WTC11 (cell line): ENCODE measurements at places on chromosomes 2 and 18.

DNA sequence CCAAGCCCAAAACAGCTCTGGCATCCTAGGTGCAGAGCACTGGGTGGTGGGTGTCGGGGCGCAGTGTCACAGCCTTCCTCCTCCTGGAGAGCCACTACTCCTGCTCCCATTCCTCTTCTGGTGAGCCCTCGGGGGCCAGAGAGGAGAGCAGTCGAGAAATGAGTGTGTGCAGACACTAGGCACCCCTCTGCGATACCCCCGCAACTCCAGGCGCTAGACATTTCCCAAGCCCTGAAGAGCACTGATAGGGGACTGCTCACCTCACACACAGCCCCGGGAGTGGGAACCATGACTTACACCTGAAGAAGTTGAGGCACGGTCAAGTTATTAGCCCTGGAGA is 54.2 kb downstream of the FAM168B start:
- DNase-seq: no peak

GRCh38 chr2:63035660-63036059 is 15.0 kb upstream of the OTX1 start:
- DNase-seq: no peak

DNA sequence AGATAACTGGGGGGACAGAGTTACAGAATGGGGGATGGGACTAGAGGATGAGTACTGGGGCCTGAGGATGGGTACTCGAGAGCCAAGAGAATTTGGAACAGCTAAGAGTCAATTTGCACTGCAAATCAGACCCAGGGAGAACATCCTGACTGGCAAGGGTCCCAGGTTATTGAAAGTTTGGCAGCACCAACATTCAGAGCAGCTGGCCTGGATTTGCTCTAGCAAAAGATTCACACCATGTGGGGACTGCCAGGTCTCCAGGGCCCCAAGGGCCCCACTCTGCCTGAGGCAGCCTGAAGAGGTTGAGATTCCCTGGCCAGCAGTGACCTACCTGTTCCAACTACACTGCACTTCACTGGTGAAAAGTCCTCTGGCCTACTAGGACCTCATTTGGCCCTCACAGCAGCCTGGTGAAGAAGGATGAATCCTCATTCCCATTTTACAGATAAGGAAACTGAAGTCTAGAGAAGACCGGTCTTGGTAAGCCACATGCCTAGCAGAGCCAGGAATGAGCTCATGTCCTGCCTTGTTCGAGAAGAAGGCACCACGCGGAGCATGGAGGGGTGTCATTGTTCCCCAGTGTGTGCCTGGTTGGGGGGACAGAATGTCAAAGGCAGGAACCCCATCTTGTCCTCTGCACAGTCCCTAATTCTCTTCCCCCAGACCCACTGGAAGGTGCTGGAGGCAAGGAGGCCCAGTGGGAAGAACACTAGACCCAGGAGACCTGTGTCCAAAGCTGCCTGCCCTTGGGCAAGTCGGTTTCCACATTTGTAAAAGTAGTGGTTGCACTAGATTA is 258.6 kb downstream of the TNS1 start:
- DNase-seq: no peak

- DNase-seq: no peak
Observed at GRCh38 chr2:86023366-86023712, 82.3 kb downstream of the POLR1A start.

DNA sequence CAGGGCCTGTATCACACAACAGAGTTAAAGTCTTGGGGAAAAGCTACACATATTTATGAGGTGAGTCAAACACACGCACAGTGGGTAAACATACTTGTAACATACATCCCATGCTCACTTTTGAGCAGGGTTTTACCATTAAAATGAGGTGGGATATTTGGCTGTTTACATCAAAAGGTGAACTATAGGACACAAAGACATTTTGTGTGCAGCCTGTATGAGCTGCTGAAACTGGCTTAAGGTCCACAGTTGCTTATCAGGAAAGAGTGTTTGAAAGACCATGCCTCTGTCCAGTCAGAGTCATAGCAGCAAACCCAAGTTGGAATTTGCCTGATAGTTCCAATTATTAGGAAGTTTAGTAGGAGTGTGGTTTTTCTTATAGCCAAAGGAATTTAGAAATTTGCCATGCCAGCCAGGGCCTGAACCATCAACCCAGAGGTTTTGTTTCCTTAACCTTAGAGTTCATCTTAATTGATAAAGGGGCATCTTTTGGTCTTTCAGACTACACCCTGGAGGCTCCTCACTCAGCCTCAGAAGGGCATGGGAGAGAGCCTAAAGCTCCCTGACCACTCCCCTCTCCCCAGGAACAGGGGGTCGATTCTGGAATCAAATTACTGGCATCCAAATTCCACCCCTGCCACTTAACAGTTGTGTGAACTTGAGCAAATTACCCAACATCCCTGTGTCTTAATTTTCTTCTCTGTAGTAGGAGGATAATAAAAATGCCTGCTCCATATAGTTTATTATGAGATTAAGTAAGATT is 29.9 kb upstream of the L3MBTL4 start:
- DNase-seq: no peak

DNA sequence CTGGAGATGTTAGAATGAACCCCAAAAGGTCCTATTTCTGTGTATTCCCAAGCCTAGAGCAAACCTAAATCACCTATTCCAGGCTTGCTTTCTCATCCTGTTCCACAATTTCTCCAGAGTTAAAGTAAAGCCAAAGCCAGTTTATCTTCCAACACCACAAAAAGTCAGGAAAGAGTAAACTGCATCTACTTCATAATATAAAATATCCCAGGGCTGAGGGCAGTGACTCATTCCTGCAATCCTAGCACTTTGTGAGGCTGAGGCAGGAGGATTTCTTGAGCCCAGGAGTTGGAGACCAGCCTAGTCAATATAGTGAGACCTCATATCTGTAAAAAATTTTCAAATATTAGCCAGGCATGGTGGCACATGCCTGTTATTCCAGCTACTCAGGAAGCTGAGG is 241.4 kb downstream of the CDH20 start:
- no peak for DNase-seq

DNA sequence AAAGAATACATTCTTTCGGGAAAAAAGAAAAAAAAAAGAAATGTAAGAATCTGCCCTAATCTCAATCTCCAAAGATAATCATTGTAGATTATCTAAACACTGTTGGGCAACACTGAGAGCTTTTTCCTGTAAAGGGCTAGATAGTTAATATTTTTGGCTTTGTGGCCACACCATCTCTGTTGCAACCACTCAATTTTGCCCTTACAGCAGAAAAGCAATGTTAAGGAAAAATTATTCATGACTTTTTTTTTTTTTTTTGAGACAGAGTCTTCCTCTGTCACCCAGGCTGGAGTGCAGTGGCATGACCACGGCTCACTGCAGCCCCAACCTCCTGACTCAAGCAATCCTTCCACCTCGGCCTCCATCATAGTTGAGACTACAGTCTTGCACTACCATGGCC is 17.3 kb upstream of the FZD5 start:
- DNase-seq: no peak

- no peak for DNase-seq
Observed at GRCh38 chr18:39561126-39561525, 1995.5 kb upstream of the CELF4 start.

DNA sequence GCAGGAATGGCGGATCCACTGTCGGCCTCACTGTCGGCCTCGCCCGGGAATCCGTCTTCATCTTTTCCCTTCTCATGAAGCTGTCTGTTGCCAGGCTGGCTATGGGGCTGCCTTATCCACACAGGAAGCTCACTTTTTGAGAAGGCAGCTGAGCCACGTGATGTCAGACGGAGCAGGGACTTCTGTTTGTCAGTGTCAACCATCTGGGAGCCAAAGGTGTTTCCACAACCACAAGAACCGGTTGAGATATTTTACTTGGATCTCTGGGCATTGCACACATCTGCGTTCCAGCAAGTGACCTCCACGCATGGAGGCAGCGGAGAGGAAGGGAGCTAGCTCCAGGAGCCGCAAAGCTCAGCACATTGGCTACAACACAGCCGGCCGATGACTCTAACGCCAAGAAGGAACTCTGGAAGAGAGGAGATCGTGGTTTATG is 27.4 kb upstream of the TAF1B start:
- DNase-seq: no peak

GRCh38 chr2:27003857-27004256 is 28.9 kb upstream of the TMEM214 start:
- DNase-seq: no peak

DNA sequence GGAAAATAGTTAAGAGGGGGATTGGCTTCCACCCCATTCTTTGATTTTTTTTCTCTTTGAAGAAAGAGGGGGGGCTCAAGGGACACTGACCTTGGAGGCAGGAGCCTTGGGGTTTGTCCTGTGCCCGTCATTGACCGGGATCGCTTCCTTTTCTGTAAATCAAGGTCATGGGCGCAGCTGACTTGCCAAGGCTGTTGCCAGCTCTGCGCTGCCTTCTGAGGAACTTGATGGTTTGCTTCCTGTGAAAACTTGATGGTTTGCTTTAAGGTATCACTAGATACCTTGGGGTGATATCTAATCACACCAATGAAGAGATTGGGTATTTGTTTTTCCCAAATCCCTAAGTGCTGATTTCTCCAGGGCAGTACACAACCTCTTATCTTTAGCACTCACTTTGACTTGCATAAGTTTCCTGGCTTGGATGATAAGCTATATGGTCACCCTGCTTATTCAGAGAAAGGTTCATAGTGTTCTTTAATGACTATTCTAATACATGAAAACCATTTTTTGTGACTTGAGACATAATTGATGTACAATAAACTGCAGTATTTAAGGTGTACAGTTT is 56.0 kb downstream of the DGKD start:
- no peak for DNase-seq

DNA sequence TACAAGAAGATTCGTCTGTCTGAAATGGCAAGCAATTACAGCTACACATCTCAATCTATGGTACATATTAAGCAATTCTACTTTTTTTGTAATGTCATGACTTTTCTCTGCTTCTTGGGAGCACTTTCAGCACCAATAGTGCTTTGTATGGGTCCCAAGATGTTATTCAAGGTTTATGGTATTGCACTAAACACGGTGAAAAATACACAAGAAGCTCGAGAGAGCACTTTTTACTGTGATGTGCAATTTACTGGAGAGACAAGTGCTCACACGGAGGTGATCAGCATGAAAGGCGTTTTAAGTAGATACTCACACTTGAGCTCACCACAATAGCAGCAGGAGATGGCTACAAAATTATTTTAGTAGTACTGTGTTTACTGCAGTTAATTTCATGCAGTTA is 783.6 kb downstream of the CBLN2 start:
- no peak for DNase-seq

GRCh38 chr18:30016179-30016578 is 1026.4 kb downstream of the DSC3 start:
- DNase-seq: no peak

DNA sequence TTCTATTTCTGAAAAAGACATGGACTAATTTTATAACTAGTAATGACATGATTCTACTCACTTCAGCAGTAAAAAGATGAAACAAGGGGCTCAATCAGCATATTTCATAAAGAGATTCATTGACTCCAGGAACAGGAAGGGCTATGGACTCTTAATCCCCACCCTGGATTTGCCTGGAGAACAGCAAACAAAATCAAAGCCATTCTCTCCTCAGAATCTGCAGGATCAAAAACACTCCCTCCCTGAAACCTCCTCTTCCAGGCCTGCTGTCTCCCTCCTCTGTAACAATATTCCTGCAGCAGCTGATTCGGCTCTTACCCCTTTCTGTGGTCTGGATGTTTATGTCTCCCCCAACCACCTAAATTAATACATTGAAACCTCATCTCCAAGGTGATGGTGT is 57.0 kb downstream of the ZC3H8 start:
- no peak for DNase-seq

GRCh38 chr2:44150473-44150872 is 18.2 kb upstream of the PPM1B start:
- no peak for DNase-seq

DNA sequence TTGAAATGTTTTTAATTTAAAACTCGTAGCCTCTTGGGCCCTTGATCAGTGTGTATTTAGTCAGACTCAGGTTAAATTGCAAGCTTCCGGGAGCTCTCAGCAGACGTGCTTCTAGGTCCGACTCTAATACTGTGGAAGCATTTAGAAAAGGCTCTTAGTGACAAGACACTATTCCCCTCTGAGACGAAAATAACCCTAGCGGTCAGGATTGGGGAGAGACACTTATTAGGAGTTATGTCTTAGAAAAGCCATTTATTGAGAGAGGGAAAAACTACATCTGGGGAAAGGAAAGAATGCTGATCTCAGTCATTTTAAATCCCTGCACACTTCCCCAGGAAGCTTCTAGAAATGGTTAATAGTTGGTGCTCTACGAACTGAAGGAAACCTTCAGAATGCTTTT is 110.5 kb upstream of the NCK2 start:
- DNase-seq: no peak

DNA sequence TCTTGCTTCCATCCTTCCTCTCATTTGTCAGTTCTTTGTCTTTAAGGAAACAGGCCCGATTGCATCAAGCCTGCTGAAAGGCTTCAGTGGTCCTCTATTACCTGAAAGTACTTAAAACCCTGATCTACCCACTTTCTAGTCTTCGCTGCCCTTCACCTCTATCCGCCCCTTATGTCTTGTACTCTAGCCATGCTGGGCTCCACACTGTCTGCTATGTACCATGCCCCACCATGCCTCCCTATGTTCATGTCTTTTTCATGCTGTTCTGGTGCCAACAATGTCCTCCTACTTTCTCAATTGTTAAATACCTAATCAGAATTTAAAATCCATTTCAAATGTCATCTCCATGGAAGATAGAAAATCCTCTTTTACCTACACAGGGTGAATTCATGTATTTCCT is 28.2 kb downstream of the CRYGD start:
- DNase-seq: no peak

- DNase-seq: no peak
Observed at GRCh38 chr18:55078303-55078932, 119.2 kb upstream of the CCDC68 start.

GRCh38 chr2:200850512-200851256 is 13.8 kb downstream of the CLK1 start:
- no peak for DNase-seq

GRCh38 chr18:80133124-80133523 is 24.1 kb downstream of the ADNP2 start:
- DNase-seq: no peak

GRCh38 chr2:197560146-197560665 is 44.3 kb downstream of the MOB4 start:
- DNase-seq: no peak

- DNase-seq: no peak
Observed at GRCh38 chr18:77032181-77032701, 100.3 kb downstream of the MBP start.

DNA sequence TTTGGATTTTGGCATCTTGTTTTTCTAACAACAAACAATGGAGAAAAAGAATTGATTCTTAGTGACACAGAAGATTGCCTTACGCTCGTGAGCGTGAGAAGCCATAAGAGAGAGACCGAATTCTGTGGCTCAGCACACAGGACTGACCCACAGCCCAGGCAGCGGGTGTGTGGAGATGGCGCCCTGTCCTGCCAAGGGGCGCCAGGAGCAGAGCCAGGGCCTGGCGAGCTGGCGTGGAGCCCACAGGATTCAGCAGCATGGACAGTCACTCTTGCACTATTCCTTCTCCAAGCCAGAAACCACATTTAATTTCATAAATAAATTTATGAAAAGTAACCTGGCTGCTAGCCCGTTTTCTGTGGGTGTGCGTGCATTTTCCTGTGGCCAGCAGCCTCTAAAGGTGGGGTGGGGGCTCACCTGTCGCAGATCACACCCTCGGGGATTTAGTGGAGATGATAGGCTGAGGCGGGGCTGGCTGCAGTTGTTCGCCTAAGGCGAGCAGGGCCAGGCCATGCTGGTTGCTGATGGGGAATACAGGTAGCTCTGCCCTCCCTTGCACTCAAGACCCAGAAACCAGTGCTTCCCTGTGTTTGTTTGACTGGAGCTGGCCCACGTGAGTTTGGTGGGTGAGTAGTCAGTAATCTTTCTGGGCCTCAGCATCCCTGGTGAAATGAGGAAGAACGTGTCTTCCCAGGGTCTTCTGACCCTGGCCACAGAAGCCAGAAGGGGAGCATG is 46.2 kb downstream of the FAM168B start:
- DNase-seq: no peak
